ENCODE measurements at places on chromosomes 7 and 10.

GRCh38 chr10:48608976-48609375, 4.1 kb upstream of the ARHGAP22 start:
- DNase-seq: no peak

- no peak for DNase-seq
Measured at GRCh38 chr10:125264091-125264490, 103.7 kb upstream of the CTBP2 start.

DNA sequence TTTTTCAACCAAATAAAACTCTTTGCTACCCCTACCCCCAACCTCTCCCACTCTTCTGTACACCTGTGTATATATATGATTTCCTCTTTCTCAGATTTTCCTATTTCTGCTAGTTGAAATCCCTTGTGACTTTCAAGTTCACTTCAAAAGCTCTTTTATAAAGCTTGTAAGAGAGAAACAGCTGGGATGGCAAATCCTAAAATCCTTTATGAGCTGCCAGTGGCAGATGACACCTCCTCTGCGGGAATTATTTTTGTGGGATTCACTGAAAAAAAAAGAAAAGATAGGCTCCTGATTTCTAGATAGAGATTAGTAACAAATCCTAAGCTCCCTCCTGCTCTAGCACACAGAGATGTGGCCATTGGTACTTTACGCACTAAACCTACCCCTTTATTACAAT, 92.9 kb downstream of the AHR start:
- DNase-seq: no peak

DNA sequence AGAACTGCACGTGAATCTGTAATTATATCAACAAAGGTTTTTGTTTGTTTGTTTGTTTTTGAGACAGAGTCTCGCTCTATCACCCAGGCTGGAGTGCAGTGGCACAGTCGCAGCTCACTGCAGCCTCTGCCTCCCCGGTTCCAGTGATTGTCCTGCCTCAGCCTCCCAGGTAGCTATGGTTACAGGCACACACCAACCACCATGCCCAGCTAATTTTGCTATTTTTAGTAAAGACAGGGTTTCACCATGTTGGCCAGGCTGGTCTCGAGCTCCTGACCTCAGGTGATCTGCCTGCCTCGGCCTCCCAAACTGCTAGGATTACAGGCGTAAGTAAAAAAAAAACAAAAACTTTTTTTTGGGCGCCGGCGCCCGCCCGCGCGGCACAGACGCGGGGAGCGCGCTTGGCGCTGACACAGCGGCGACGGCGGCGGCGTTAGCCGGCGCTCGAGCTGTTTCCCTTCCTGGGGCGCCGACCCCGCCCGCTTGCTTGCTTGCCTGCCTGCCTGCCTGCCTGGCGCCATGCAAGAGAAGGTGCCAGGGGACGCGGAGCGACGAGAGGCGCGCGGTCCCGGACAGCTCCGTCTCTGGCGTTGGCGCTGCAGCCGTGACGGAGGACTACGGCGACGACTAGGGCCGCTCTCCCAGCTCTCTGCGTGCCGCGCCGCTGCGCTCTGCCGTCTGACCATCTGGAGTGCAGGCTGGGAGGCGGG, 171.4 kb upstream of the NUPR2 start:
- no peak for DNase-seq

DNA sequence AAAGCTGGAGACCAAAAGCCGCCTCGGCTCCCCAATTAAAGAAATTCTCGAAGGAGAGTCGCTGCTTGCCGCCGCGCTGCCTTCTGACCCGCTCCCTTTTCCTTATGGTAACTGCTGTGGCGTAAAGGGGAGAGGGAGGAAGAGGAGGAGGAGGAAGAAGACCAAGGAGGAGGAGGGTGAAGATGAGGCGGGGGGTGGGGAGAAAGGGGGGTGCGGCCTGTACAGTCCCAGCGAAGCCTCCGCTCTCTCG, 388 bp downstream of the CNOT4 start:
- DNase-seq: no peak

- no peak for DNase-seq
Measured at GRCh38 chr10:131556897-131557495, 245.5 kb upstream of the TCERG1L start.

- DNase-seq: no peak
Measured at GRCh38 chr10:10892290-10892875, 125.3 kb upstream of the CELF2 start.

GRCh38 chr7:148142660-148143248, 447.8 kb upstream of the C7orf33 start:
- peak; percentile 58 for DNase-seq

All from right renal pelvis (tissue), 4 donors.